ENCODE measurements at places on chromosomes 12 and 14.

DNA sequence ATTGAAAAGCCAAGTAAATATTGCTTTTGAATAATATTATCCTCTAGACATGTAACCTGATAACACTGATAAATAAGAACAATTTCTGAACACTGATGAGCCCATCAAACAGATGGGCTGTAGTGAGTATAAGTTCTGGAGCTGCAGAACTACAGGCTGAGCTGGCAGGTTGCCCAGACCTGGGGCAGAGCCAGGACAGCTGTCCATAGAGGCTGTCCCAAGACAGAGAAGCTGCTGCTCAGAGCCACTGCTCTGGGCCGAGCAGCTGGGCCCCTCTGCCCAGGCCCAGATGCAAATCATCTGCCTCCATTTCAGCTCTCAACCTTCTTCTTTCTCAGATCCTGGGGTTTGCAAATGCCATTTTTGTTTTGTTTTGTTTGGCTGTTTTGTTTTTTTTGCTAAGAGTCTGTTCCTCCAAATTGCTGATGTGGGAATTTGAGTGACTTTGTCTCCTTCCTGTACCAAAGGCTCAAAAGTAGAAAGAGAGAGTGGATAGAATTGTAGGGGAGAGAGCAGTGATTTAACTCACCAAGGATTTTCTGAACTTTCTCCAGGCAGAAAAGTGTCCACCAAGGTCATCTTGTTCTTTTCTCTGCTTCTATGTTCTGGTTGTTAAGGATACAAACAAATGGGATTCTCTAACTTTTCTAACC, 4.0 kb upstream of the TESPA1 start:
- DNase-seq, result no peak

DNA sequence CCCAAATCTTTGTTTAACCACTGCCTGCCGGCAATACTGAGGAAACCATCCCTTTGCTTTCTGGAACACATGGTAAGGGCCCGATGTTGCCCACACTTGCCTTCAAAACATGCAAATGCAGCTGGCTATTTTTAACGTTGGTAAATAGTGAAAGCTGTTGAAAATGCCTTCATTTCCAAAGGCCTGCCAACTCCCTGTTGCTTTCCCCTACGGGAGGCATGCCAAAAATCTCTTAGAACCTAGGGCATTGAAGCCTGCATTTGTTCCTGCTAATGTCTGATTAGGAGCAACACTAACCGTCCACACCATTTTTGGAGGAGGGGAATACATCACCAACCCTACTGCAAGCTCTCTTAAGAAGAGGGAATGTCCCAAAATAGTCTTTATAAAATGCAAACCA, 152.6 kb upstream of the NOS1 start:
- no peak for DNase-seq

DNA sequence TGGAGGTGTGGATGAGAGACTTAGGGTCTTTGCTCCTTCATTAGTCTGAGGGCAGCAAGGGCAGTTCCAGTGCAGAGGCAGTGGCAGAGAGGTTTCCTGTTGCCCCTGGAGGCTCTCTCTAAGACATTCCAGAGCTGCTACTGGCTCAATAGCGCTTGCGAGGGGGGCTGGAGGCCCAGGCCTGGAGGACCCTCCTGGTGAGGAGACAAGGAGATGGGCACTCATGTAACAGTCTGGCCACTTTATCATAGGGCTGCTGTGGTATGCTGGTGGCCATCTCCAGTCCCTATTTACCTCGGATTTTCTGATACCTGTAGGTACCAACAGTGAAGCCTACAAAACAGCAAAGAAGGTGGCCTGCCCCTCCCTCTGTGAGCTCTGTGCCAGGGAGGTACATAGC, 12.7 kb downstream of the CLEC2A start:
- no peak for DNase-seq

- DNase-seq, result no peak
Observed at GRCh38 chr14:103558071-103558882, 4.2 kb downstream of the BAG5 start.

DNA sequence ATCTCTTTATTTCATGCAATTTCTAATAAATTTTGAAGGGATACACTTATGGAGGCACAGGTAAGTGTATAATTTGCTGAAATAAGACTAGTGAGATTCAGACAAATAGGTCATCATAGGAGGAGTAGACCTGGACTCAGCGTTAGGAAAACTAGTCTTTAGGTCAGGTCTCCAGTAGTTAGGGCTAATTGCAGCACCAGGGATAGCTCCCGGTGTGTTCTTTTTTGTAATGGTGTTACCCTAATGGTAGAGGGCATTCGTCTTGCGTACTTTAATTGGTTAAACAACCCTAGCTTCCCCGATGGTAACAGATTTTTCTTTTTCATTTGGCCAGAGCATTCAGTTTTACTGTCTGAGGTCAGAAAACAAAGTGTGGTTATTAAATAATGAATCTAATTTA, 64.9 kb downstream of the ARID2 start:
- DNase-seq, result no peak

GRCh38 chr12:103955811-103956508, 9.7 kb upstream of the TDG start:
- no peak for DNase-seq

- DNase-seq, result no peak
Observed at GRCh38 chr14:56666294-56666693, 86.7 kb downstream of the TMEM260 start.

DNA sequence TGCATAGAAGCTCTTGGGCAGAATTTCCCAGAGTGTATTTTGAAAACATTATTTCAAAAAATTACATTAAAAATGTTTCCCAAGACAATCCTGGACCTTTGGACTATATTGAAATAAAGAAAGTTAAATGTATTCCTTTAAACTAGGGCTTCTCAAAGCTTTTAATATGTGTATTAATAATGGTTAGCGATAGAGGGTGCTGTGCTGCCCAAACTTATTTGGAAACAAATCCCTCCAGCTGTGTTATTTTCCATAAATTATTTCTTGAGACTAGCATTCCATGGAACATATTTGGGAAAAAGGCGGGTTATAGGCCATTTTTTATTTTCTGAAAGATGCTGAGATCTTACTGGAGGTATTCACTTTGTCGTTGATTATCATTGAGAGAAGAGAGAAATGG, 397.8 kb upstream of the MIS18BP1 start:
- no peak for DNase-seq

- DNase-seq, result no peak
Observed at GRCh38 chr12:105025890-105026289, 39.8 kb downstream of the NOPCHAP1 start.

- DNase-seq, result no peak
Observed at GRCh38 chr12:131407221-131408035, 303.5 kb upstream of the SFSWAP start.

GRCh38 chr14:23564181-23564812, 3.3 kb downstream of the AP1G2 start:
- DNase-seq, result no peak

GRCh38 chr14:75445963-75446362, 18.1 kb downstream of the JDP2 start:
- no peak for DNase-seq

- no peak for DNase-seq
Observed at GRCh38 chr14:70069186-70069585, 119.6 kb downstream of the SLC8A3 start.
